Liver (tissue), 10 donors: ENCODE measurements at places on chromosomes 4 and X. TPM values are rescaled to one million over a fixed set of nuclear protein-coding genes. Genes with fewer than 3 reads are reported as not detected.

DNA sequence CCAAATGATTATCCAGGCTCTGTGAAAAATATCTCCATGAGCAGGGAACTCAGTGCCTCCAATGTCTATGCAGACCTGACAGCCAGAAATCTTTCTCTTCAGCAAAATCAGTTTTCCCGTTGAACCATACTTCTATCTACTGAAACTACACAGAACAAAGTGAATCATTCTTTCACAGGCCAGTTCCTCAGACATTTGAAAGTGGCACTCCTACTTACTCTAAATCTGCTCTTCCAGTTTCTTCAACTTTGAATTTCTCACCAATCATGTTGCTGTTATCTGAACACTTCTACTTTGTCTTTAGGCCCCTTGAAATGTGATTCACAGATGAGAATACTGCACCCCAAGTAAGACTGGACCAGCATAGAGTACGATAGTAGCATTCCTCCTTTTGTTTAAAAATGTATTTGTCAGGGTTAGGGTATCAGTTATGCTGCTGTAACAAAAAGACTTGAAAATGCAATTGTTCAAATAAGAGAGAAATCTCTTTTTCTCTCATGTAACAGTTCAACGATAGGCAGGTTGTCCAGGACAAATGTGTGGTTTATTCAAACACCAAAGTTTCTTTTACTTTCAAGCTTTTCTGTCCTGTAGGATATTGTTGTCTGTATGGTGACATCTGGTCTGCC lies 210.6 kb upstream of the KLF3 start:
- DNase-seq: no peak

DNA sequence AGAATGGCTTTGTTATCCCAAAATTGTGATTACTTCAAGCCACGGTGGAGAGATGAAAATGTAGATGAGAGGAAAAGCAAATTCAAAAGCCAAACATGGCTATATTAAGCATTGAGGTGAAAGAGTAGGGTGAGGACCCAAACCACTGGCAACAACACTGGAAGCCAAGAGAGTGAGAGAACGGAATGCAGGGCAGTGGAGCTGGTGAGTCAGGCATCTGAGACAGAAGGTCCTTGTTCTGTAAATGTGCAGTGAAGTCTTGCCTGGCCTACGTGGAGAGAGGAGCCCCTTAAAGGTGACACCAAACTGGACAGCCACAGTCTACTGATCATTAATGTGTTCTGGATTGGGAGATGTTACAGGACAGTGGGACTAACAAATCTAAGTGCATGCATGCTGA lies 22.8 kb upstream of the SEC24B start:
- no peak for DNase-seq

The ZDHHC15 gene
- 0.23 TPM for total RNA-seq

- DNase-seq: no peak
Measured at GRCh38 chrX:40622479-40623138, 619 bp upstream of the MPC1L start.

- no peak for DNase-seq
Measured at GRCh38 chr4:150325872-150326271, 247.6 kb downstream of the DCLK2 start.

The KLB gene
- 28.0 TPM for total RNA-seq

DNA sequence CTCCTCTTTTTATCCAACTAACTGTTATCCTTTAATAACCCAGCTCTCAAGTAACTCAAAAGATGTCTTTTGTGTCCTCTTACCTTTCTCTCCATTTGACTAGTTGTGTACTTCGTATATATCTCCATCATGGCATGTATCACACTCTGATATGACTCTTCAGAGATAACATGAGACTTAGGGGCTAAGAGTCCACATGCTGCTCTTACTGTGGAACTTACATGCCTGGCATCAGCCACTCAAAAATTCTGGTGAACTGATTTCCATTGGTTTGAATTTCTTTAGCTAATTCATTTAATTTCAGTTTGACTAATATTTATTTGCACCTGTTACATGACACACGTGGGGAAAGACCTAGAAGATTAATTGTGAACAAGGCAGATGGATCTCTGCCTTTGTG lies 317.3 kb downstream of the HS3ST1 start:
- DNase-seq: no peak

The GLRA3 gene
- total RNA-seq: not detected

GRCh38 chr4:71257761-71258160 lies 81.1 kb upstream of the SLC4A4 start:
- no peak for DNase-seq

The NRK gene
- total RNA-seq: 0.08 TPM

GRCh38 chr4:108717386-108717785 lies 45.5 kb downstream of the ETNPPL start:
- no peak for DNase-seq

The PRR32 gene
- total RNA-seq: not detected

- DNase-seq: no peak
Measured at GRCh38 chr4:11801466-11802446, 373.1 kb upstream of the HS3ST1 start.

GRCh38 chr4:119518230-119518892 lies 110.2 kb downstream of the PDE5A start:
- DNase-seq: no peak

DNA sequence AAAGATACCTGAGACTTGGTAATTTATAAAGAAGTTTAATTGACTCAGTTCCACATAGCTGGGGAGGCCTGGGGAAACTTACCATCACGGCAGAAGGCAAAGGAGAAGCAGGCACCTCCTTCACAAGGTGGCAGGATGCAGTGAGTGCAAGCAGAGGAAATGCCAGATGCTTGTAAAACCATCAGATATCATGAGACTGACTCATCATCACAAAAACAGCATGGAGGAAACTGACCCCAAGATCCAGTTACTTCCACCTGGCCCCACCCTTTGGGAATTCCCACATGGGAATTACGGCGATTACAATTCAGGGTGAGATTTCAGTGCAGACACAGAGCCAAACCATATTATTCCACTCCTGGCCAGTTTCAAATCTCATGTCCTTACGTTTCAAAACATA lies 514.7 kb upstream of the SPANXN1 start:
- no peak for DNase-seq

DNA sequence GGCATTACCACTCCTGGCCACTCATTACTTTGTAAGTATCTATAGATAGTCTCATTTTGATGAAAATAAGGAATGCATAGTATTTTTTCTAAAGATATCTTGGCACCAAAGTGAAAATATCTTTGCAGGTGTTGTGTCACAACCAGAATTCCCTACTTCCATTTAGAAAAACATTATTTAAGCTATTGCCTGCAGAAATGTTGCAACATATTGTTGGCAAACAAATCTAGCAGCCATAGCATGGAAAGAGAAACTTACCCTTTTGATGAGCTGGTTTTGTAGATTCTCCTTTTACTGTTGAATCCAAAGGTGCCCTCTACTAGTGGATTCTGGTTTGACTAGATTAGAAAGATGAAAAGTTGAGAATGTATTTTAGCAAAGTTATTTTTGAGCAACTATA lies 138.8 kb downstream of the AREG start:
- DNase-seq: no peak

The ZXDA gene
- total RNA-seq: 1.9 TPM

The SLITRK2 gene
- total RNA-seq: 0.08 TPM

DNA sequence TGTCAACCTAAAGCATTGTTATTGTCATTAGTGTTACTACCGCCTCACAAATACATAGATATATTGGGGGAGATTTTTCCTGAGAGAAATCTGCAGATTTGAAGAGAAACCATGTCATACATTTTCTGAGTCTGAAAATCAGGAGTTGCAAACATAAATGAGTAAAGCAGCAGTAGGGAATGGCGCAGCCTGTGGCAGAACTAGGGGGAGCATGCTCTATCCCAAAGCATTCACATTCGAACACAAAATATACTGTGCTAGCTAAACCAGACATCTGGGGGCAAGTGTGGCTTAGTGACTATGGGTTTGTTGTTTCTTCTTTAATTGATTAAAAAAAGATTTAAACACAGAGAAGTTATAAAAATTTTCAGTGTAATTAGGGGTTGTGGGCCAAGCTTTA lies 83.2 kb downstream of the CPE start:
- DNase-seq: no peak

The DDX53 gene
- total RNA-seq: not detected

The DRP2 gene
- under 0.01 TPM for total RNA-seq

- DNase-seq: no peak
Measured at GRCh38 chr4:15400981-15401671, 26.7 kb upstream of the C1QTNF7 start.

The USP17L30 gene
- total RNA-seq: not detected

The HS3ST1 gene
- total RNA-seq: 0.28 TPM

The HAND2 gene
- total RNA-seq: 2.1 TPM

DNA sequence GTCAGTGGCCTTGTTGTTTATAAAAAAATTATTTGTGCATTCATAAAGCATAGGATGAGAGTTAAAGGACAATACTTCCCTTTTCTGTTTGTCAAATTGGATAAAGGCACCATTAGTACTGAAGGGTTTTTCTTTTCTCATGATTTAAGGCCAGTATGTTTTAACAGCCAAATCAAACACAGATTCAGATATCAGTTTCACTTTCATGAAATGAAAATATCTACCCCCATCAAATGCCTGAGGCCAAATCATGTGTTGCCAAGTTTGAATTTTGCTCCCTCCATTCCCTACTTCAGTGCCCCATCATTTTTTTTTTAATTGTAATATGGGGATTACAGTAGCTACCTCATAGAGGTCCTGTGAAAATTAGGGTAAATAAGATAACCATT lies 745.9 kb downstream of the RPA4 start:
- DNase-seq: no peak

The RHOXF2B gene
- total RNA-seq: not detected

The CT45A10 gene
- not detected for total RNA-seq

DNA sequence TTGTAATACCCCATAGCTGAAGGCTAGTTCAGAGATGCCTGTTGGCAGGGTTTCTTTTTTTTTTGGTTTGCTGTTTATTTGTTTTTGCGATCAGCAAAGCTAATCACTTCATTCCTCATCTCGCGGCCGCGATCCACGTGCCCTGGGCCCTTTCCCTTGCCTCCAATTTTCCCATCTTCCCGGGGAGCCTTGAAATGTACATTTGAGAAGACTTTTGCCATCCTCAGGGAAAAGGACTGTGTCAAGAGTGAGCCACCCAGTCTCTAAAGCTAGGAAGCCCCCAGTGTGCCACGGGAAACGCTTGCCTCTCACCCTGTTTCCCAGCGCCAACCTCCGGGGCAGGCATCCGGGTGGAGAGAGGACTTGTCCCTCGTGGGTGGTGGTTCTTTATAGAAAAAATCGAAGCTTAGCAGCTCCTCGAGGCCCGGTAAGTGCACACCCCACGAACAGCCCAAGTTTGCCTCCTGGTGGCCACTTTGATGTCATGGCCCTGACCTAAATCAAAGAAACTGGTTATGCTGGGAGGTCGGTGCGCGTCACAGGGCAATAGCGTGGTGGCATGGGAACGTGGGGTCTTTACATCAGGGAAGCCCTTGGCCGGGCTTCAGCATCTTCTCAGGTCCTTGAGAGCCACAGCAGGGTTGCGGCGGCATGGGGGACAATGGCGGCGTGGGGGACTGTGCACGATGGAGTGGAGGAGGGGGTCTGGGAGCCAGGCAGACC lies 42.0 kb downstream of the MAP7D3 start:
- no peak for DNase-seq
